Renal cortex interstitium (tissue), 15 donors: ENCODE measurements at places on chromosomes 3 and 15. TPM values are rescaled to one million over a fixed set of nuclear protein-coding genes. Genes with fewer than 3 reads are reported as not detected.

- no peak for DNase-seq
Observed at GRCh38 chr15:66558271-66558670, 7.5 kb downstream of the LCTL start.

DNA sequence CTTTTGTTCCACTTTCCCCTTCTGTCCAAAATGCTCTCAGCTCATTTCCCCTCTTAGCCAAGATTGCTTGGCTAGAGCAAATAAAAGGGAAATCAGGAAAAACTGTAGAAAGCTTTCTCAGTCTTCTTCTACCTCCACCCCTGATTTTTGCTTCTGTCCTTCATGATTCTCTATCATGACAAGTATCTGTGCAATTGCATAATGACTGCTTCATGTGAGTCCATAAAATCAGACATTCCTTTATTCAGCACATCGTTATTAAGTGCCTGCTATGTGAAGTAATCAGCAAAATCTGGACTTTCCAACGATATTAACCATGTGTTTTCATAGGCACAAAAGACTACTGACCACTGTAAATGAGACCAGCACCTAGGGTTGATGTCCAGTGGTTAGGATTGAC is 321.5 kb upstream of the CBLB start:
- no peak for DNase-seq

CASR gene
- polyA plus RNA-seq: 30.5 TPM

ATP8B4 gene
- polyA plus RNA-seq: 3.2 TPM

- DNase-seq: no peak
Observed at GRCh38 chr3:160400702-160401150, 1.3 kb downstream of the SMC4 start.

DNA sequence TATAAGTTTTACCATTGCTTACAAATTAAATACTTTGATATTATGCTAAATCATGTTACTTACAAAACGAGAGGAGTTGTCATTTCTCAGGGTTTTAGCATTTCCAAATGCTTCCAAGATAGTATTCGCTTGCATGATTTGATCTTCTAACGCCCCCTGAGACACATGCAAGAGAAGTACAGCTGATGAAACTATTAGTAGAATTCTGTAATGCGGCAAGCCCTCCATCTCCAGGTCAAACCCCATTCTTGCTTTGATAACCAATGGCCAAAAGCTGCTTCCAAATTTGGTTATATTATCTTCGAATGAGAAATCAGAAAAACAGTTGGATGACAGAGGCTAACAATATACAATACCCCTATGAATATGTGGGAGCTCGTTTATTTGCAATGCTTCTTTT is 14.7 kb downstream of the MYH15 start:
- DNase-seq: no peak

- DNase-seq: no peak
Observed at GRCh38 chr15:43544266-43544665, 26.9 kb downstream of the MAP1A start.

- DNase-seq: peak; percentile 33
Observed at GRCh38 chr15:64634027-64634426, 141.4 kb downstream of the RBPMS2 start.

C2CD4A gene
- polyA plus RNA-seq: 0.57 TPM

- no peak for DNase-seq
Observed at GRCh38 chr3:156981005-156981404, 154.9 kb downstream of the LEKR1 start.

RHCG gene
- 2.0 TPM for polyA plus RNA-seq

GRCh38 chr15:38997841-38998240 is 433.2 kb upstream of the RASGRP1 start:
- no peak for DNase-seq

TMEM207 gene
- 17.7 TPM for polyA plus RNA-seq

DNA sequence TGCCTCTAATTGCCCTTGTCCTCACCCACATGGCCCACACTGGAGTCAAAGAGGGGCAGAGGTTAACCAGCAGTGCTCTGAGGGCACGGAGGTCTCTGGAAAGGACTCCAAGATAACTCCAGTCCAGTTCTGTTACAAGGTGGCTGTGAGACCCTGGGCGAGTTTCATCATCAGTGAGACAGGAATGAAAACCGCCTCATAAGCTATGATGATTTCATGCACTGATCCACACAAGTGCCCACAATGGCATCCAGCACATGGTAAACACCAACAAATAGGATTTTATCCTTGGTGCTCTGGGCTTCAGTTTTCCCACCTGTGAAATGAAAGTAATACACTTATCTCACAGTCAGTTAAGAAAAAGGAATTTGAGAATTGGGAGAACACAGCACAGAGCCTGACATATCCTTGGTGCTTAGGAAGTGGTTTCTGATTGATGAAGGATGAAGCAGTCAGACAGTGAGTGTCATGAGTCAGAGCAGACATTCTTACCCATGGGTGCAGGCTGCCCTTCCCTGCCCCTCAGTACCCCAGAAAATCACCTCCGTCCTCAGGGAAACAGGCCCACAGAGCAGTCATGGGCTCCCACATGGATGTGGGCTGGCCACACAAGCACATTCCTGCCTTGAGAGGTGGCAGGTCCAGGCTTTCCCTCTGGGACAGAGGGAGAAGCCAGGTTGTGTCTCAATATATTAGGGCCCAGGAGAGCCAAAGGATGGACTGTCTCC is 48.4 kb downstream of the DAPK2 start:
- DNase-seq: no peak

GRCh38 chr3:8497582-8497981 is 4.0 kb upstream of the LMCD1 start:
- DNase-seq: no peak

DNA sequence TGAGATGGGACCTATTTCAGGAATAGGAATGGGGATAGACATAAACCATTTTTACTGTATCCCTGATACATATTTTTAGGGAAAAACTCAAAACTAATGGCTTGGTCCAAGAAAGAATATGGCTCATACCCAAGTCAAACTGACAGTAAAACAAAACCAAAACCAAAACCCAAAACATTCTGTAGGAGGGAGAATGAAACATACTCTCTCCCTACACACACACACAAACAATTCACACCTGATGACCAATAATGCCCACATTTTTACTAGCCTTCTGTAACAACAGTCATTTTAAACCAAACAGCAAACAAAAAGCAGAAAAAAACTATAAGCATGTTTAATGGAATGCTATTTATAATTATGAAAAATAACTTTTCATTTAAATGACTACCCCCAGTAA is 74.9 kb downstream of the NBEAL2 start:
- DNase-seq: no peak

DNA sequence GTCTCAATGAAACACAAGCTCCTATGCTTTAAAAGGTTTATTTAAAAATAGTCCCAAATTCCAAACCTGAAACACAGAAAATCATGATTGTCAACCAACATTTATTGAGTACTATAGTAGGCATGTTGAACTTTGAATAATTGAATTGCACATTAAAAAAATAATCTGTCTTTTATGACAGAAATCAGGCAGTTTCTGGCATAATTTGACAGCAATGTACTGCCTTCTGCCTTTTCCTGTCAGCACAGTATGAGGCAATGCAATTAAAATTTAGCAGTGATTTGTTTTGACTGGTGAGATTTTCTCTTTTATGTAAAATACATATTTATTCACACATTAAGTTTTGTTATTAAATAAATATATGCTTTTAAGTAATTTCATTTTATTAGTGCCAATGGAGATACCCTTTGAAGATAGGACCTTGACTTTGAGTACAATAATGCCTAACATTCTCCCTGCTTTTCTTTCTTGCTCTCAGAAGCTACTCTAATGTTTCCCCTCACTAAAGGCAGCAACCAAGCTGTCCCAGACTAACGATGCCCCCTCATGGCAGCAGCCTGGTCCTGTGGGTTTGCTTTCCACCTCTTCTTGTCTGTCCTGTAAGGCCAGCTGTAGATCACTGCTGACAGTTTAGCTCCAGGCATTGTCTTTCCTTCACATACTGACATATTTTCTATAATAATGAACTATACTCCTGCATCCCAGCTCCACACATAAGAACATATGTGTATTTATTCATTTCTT is 346.7 kb downstream of the IL20RB start:
- DNase-seq: no peak

PAQR9 gene
- 0.88 TPM for polyA plus RNA-seq

- DNase-seq: no peak
Observed at GRCh38 chr3:169034401-169034800, 629.1 kb downstream of the MECOM start.

CTXN2 gene
- not detected for polyA plus RNA-seq

CX3CR1 gene
- polyA plus RNA-seq: 3.4 TPM

CADM2 gene
- polyA plus RNA-seq: 0.67 TPM

CCR8 gene
- not detected for polyA plus RNA-seq

- no peak for DNase-seq
Observed at GRCh38 chr3:17356585-17356984, 385.8 kb downstream of the TBC1D5 start.

DNA sequence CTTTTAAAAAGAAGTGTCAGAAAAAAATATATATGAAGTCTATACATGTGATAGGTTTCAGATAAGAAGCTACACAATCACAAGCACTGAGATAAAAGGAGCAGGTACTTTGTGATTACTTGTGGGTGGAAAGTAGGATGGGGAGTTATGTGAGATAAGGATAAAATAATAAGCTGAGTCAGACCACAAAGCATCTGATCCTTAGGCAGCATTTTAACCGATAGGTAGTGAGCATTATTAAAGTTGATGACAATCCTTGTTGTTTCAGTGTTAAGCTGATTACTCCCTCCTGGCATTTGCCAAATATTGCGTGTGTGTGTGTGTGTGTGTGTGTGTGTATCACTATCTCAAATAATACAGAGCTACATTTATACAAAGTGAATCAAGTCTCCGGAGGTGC is 483.1 kb downstream of the NAALADL2 start:
- DNase-seq: no peak

- DNase-seq: no peak
Observed at GRCh38 chr15:76059320-76060117, at the start of gene TMEM266. Gene TMEM266, plus strand, starts transcription at chr15:76059985. Its CDS starts 74,279 bp downstream, at chr15:76134264.

DNA sequence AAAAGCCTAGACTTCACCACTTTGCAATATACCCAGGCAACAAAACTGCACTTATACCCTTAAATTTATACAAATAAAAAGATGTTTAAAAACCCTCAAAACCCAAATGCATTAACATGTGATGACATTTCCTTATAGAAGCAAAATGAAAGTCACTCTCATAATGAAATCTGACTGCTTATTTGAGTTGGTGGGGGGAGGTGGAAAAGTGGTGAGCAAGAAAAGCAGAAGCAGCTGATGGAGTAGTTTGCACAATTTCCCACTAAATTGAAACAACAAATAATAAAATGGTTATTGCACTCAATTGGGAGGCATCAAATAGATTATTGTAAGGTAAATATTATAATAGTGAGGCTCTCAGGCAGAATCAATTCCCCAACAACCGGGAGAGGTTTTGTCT is 54.0 kb upstream of the GADL1 start:
- no peak for DNase-seq

DNA sequence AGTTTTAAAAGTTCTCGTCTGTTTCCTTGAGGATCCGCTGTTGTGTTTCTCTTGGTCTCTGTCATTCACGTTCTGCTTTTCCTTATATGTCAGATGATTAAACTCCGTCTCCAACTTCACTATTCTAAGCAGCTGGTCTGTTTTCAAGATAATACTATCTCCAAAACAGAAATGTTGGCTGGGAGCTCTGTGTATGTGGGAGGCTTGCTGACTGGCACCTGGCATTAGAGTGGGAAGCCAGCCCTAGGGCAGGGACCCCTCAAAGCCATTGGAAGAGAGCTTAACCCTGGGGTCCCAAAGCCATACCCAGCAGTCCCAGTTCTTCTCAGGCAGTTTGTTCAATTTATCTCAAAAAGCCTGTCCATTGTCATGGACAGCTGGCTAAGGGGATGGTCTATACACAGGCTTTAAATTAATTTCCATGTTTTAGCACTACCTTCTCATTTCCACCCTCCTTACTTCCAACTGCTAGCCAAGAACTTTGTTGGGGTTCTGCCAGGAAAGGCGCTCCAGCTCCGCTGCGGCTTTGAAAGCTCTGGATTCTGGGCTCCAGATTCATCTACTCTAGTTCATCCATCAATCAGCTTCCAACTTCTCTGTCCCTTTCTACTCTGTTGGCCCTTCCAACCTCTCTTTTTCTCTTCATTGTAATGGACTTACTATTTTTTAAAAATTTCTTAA is 9.2 kb downstream of the BTBD1 start:
- DNase-seq: no peak

DNA sequence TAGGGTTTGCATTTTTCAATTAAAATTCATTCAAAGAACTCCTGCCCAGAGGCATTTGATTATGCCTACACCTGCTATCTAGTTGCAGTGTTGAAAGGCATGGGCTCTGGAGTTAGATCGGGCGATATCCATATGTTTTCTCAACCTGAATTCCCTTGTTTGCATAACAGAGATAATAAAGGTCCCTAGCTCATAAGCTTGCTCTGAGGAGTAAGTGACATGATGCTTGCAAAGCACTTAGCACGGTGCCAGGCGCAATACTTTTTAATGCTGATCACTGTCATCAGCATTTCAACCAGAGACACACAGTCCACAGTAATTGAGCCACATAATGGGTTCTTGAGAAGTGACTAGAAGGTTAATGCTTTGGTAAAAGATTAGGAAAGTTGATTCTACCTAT is 106.3 kb upstream of the SAMMSON start:
- DNase-seq: no peak

GRCh38 chr15:86178845-86179244 is 99.2 kb downstream of the AGBL1 start:
- no peak for DNase-seq

LRRC31 gene
- 0.17 TPM for polyA plus RNA-seq

- no peak for DNase-seq
Observed at GRCh38 chr3:194176274-194176991, 40.5 kb downstream of the HES1 start.

- peak; percentile 60 for DNase-seq
Observed at GRCh38 chr3:198107840-198108734, 148.1 kb downstream of the LMLN start.

FBXL22 gene
- 1.4 TPM for polyA plus RNA-seq

GRCh38 chr15:50321680-50322210 is 33.3 kb downstream of the GABPB1 start:
- DNase-seq: no peak

DNA sequence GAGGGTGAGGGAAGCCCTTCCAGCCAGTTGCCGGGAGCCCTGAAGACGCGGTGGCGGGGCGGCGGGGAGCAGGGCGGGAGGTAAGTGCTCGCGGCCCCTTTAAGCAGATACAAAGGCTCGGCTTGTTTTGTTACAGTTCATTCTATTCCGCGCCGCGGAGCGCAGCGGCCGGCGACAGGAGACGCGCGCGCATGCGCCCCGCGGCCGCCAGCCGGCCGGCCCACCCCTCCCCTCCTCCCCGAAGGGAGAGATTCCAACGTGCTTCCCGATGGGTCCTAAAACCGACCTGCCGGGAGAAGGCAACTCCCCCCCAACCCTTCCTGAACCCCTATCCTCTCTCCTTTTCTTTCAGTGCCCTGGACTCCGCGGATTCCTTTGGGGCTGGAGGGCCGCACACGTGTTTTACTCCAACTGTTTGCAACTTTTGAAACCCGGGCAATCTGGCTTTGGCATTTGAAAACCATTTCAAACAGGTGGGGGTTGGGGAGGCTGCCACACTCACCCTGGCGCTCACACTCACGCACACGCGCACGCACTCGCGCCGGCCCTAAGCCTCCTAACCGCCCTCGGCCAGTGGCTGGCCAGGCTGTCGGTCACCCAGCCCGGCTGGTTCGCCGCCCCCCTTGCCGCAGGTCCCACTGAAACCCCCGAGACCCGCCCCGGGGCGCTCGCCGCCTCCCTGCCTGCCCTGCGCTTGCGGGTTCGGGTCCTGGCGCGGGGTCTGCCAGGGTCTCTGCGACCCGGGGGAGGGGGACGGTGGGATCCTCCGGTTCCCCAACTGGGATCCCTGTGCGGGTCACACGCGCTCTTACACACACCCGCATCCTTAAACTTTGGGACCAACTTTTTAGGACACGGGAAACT is at the start of gene MAGI1:
Gene MAGI1, minus strand, starts transcription at position 193 of the 864 bp plus-strand sequence. CDS start 610 bp downstream, outside the sequence.
- DNase-seq: peak; percentile 95
